Activated CD4-positive, alpha-beta T cell treated with anti-CD3 and anti-CD28 coated beads, Interleukin-2, amount 10 ng/mL, durations not matched to agents 24 days and 14 days (primary cell): ENCODE measurements at places on chromosomes 2 and 18.

DNA sequence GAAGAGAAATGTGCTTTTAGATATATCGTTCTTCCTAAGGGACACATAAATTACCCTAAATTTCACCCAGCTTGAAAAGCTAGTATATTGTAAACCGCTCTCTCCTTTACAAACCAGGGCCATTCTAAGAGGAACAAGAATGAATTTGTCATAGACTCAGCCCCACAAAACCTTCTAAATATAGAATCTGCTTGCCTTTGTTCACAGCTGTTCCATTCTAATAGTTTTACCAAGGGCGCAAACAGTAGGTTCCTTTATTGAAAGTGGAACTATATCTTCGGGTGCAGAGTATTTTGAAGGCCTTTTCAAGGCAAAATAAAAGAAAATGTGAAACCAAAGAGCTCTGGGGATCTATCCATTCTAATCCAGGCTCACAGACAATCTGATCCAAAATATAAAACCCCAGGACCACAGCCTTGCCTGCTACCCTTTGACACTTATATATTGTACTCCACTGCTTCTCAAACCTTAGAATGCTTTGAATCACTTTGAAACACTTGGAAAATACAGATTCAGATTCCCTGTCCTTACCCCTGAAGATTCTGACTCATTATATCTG lies 316.8 kb downstream of the PAX3 start:
- no peak overlapping the region for H3K27ac ChIP-seq
- no peaks in the 10 kb centered on the region for H3K27me3 ChIP-seq
- H3K4me3 ChIP-seq: no peak overlapping the region

- no peaks in the 10 kb centered on the region for H3K27me3 ChIP-seq
- no peak overlapping the region for H3K27ac ChIP-seq
- H3K36me3 ChIP-seq: no peaks in the 10 kb centered on the region
- H3K4me3 ChIP-seq: no peak overlapping the region
Observed at GRCh38 chr18:1053331-1054315, 149.0 kb downstream of the ADCYAP1 start.

- peak; percentile 45 for DNase-seq
- no peaks in the 10 kb centered on the region for H3K4me1 ChIP-seq
- H3K27me3 ChIP-seq: peaks cover 7% of the 10 kb centered on the region
- no peak overlapping the region for H3K4me3 ChIP-seq
- H3K27ac ChIP-seq: no peak overlapping the region
Observed at GRCh38 chr18:56574861-56575260, 63.5 kb downstream of the TXNL1 start.

GRCh38 chr2:83695530-83695929 lies 763.5 kb downstream of the SUCLG1 start:
- H3K27me3 ChIP-seq: no peaks in the 10 kb centered on the region
- H3K4me1 ChIP-seq: no peaks in the 10 kb centered on the region
- H3K27ac ChIP-seq: no peak overlapping the region
- H3K4me3 ChIP-seq: no peak overlapping the region
- H3K36me3 ChIP-seq: no peaks in the 10 kb centered on the region

GRCh38 chr18:41887100-41887499 lies 67.9 kb upstream of the PIK3C3 start:
- no peaks in the 10 kb centered on the region for H3K4me1 ChIP-seq
- no peaks in the 10 kb centered on the region for H3K27me3 ChIP-seq
- no peaks in the 10 kb centered on the region for H3K36me3 ChIP-seq
- no peak overlapping the region for H3K4me3 ChIP-seq

- DNase-seq: no peak
- H3K27me3 ChIP-seq: no peaks in the 10 kb centered on the region
- no peaks in the 10 kb centered on the region for H3K36me3 ChIP-seq
- no peak overlapping the region for H3K4me3 ChIP-seq
- no peak overlapping the region for H3K27ac ChIP-seq
Observed at GRCh38 chr2:193199322-193199721, 1004.6 kb upstream of the TMEFF2 start.

- peak; percentile 61 for DNase-seq
- H3K27ac ChIP-seq: no peak overlapping the region
- H3K36me3 ChIP-seq: no peaks in the 10 kb centered on the region
- H3K4me3 ChIP-seq: no peak overlapping the region
- H3K27me3 ChIP-seq: peaks cover 2% of the 10 kb centered on the region
Observed at GRCh38 chr18:46555724-46556123, 101.3 kb downstream of the LOXHD1 start.

DNA sequence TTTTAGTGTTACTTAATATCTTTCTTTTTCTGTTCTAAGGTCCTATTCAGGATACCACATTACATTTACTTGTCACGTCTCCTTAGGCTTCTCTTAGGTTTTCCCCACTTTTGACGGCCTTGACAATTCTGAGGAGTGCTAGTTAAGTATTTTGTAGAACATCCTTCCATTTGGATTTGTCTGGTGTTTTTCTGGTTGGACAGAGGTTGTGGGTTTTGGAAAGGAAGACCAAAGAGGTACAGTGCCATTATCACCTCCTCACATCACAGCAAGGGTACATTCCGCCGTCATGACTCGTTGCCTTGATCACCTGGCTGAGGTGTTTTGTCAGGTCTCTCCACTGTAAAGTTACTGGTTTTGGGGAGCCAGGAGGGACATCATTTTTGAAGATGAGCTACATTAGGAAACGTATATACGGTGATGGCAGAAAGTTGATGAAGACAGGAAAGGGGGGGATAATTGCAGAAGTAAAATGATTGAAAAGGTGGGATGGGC lies 88.4 kb upstream of the TMEM247 start:
- H3K27me3 ChIP-seq: peaks cover 13% of the 10 kb centered on the region
- H3K4me1 ChIP-seq: peaks cover 17% of the 10 kb centered on the region
- H3K4me3 ChIP-seq: no peak overlapping the region
- H3K36me3 ChIP-seq: no peaks in the 10 kb centered on the region
- no peak overlapping the region for H3K27ac ChIP-seq

DNA sequence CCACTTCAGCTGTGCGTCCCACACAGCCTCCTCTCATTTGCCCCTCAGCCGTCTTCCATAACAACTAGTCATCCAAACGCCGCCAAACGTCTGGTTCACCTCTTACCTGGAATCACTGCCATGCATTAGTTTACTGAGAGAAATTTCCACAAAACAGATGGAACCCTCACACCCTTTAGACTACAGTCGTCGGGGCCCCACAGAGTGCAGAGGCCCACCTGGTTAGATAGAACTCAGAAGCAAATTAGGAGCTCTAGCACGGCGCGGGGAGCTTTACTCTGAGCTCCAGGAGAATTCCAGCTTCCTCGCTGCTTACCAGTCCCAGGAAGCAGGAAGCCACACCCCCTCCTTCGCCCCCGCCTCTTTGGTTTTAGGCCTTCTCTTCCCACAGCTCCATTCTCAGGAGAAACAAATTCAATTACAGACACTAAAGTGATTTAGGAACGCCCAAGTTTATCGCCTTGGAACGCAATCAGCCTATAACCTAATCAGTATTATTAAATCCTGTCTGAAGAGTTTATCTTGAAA lies 9.4 kb downstream of the RNU2-63P start:
- DNase-seq: peak; percentile 47
- H3K27ac ChIP-seq: no peak overlapping the region
- H3K36me3 ChIP-seq: no peaks in the 10 kb centered on the region
- H3K4me1 ChIP-seq: peaks cover under 1% of the 10 kb centered on the region
- H3K27me3 ChIP-seq: no peaks in the 10 kb centered on the region
- H3K4me3 ChIP-seq: no peak overlapping the region

DNA sequence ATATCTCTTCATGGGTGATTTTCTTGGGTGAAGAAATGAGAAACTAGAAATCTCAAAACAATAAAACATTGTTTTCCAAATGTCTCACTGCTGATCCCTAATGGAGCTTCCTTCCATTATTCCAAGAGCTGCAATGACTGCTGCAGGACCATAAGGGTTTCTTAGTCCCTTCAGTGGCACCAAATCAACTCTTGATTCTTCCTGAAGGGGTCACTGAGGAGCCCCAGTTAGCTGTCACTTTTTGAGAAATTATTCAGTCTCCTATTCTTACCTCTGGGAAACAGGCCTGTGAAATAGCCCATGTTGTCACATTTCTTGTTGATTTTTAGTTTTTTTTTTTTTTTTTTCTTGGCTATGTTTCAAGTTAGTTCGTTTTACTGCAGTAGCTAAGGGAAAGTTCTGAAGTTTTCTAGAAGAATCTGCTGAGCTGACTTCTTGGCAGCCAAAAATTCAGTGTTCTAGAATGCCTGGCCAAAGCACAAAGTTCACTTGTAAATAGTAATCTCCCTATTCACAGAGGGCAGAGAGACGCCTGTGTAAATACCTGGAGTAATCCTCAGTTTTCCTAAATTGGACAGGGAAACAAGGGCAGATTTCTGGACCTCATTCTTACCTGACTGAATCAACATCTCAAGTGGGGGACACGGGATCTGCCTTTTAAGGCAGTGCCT lies 480.0 kb downstream of the RIT2 start:
- no peaks in the 10 kb centered on the region for H3K27me3 ChIP-seq
- H3K36me3 ChIP-seq: no peaks in the 10 kb centered on the region
- H3K4me1 ChIP-seq: no peaks in the 10 kb centered on the region
- no peak for DNase-seq

- H3K27ac ChIP-seq: no peak overlapping the region
- H3K4me3 ChIP-seq: no peak overlapping the region
- H3K27me3 ChIP-seq: peaks cover 6% of the 10 kb centered on the region
- no peaks in the 10 kb centered on the region for H3K36me3 ChIP-seq
- DNase-seq: no peak
Observed at GRCh38 chr2:191459158-191459557, 214.0 kb downstream of the MYO1B start.

- H3K4me1 ChIP-seq: peaks cover 25% of the 10 kb centered on the region
- no peaks in the 10 kb centered on the region for H3K27me3 ChIP-seq
- H3K36me3 ChIP-seq: no peaks in the 10 kb centered on the region
- H3K4me3 ChIP-seq: peak overlapping the region; percentile 49
- DNase-seq: peak; percentile 82
- peak overlapping the region; percentile 82 for H3K27ac ChIP-seq
Observed at GRCh38 chr18:3037423-3037915, 24.5 kb upstream of the LPIN2 start.

GRCh38 chr2:240567872-240568677 lies at the start of gene RNPEPL1:
RNPEPL1 (plus strand) TSS chr2:240568484; CDS start chr2:240568587, 103 bp downstream.
- H3K4me1 ChIP-seq: peaks cover 54% of the 10 kb centered on the region
- H3K36me3 ChIP-seq: peaks cover 28% of the 10 kb centered on the region
- H3K27ac ChIP-seq: peak within 1 kb of the TSS; percentile 95
- DNase-seq: peak; percentile 88

DNA sequence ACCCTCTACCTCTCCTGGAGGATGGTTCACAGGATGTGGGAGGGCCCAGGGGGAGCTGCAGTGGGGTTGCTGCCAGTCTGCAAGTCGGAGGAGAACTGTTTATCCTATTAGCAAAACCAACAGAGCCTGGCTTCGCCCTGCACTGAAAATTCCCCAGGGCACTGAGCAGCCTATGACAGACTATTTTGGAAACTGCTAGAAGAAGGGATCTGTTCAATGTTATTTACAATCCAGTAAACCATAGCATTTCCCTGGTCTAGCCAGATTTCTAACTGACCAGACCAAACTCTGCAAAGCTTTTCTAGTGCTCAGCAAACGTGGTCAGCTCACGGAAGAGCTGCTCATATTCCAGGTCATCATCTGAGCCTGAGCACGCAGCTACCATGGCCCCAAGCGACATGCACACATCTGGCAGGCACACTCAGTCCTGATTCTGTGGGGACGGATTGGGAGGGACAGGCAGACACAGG lies 64.8 kb upstream of the PID1 start:
- no peak overlapping the region for H3K27ac ChIP-seq
- H3K4me3 ChIP-seq: no peak overlapping the region
- H3K27me3 ChIP-seq: no peaks in the 10 kb centered on the region
- DNase-seq: no peak

DNA sequence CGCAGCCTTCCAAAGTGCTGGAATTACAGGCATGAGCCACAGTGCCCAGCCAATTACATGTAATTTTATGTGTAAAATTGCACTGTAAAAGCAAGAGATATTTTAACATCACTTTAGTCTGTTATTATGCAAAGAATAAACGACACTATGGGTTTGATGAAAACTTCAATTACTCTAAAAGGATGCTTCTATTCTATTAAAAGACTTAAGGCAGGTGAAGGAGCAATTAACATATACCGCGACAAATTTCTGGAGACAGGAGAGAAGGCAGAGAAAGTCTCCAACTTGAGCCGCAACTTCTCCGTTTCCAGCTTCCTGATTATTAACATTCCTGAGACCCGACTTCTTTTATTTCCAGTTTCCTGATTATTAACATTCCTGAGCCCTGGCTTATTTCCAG lies 53.7 kb downstream of the FAM210A start:
- H3K36me3 ChIP-seq: peaks cover 26% of the 10 kb centered on the region
- H3K4me1 ChIP-seq: peaks cover 3% of the 10 kb centered on the region
- no peak for DNase-seq
- H3K27me3 ChIP-seq: no peaks in the 10 kb centered on the region
- no peak overlapping the region for H3K27ac ChIP-seq

DNA sequence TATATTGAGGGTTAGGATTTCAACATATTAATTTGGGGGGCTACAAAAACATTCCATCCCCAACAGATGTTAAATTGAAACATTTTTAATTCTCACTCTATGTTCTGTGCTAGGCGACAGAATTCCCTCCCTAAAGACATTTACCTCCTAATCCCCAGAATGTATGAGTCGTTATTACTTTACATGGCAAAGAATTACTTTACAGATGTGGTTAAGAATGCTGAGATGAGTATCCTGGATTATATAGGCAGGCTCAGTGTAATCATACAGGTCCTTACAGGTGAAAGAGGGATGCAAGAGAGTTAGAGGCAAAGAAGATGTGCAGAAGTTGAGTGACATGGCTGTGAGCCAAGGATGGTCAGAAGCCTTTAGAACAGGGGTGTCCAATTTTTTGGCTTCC lies 974.1 kb upstream of the ACVR2A start:
- H3K4me3 ChIP-seq: no peak overlapping the region
- no peaks in the 10 kb centered on the region for H3K4me1 ChIP-seq
- no peak overlapping the region for H3K27ac ChIP-seq
- no peaks in the 10 kb centered on the region for H3K36me3 ChIP-seq

DNA sequence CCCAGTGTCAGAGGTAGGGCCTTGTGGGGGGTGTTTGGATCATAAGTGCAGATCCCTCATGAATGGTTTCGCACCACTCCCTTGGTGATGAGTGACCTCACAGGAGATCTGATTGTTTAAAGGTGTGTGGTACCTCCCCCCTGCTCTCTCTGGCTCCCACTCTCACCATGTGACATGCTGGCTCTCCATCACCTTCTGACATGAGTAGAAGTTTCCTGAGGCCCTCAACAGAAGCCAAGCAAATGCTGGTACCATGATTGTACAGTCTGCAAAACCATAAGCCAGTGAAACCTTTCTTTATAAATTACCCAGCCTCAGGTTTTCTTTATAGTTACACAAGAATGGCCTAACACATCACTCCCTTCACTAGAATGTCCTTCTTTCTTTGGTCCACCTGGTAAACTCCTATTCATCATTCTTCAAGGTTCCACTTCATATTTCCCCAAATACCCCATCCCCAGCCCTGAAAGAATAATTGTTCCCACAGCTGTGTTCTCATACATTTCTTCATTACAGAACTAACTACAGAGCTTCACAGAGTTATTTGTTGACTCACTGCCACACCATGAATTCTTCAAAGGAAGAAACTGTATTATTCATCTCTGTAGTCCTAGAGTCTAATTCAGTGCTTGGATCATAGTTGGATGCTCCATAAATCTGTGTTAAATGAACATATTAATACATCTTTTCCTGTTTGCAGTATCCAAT lies 81.2 kb upstream of the STK17B start:
- H3K36me3 ChIP-seq: peaks cover 11% of the 10 kb centered on the region
- H3K4me3 ChIP-seq: peak overlapping the region; percentile 2
- H3K4me1 ChIP-seq: peaks cover 72% of the 10 kb centered on the region
- peak overlapping the region; percentile 79 for H3K27ac ChIP-seq
- H3K27me3 ChIP-seq: no peaks in the 10 kb centered on the region
- DNase-seq: no peak

- no peak overlapping the region for H3K27ac ChIP-seq
- no peak for DNase-seq
- no peak overlapping the region for H3K4me3 ChIP-seq
- H3K27me3 ChIP-seq: peaks cover 12% of the 10 kb centered on the region
- no peaks in the 10 kb centered on the region for H3K36me3 ChIP-seq
Observed at GRCh38 chr2:65580824-65581223, 148.4 kb upstream of the SPRED2 start.
